ENCODE measurements at places on chromosomes 2 and 18.

DNA sequence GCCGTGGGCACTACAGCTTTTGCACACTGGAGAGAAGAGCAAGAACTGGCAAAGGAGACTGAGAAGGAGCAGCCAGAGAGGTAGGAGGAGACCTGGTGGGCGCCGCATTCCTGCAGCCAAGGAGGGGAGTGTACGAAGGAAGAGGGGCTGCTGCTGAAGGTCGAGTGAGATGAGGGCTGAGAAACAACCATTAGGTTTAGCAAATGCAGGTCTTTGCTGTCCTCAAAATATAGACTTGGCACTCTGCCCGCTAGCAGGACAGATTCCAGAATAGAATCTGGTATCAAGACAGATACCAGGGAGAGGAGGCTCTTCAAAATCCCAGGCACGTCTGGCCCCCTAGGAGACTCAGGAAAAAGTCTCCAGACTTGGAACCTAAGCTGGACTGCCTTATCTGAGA lies 83.0 kb downstream of the TGOLN2 start:
- no peak for DNase-seq

- DNase-seq = no peak
These were observed 22.9 kb downstream of the LTBP1 start for GRCh38 chr2:32969444-32970162.

DNA sequence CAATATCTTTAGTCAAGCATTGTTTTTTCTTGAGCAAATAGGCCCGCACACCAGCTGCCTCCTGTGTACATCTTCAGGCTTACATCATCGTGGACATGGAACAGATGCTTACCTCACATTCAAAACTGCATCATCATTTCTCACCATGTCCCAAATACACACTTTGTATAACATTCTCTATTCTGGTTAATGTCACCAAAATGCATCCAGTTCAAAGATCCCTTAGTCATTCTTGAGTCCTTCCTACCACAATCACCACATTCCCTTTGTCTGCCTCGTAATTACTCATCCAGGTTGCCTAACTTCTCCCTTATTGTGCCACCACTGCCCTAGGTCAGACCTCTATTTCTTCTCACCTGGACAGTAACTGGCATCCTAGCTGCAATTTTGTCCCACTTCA lies 373.7 kb upstream of the GALNT5 start:
- no peak for DNase-seq

GRCh38 chr2:169910109-169910799 lies 83.0 kb downstream of the UBR3 start:
- no peak for DNase-seq

DNA sequence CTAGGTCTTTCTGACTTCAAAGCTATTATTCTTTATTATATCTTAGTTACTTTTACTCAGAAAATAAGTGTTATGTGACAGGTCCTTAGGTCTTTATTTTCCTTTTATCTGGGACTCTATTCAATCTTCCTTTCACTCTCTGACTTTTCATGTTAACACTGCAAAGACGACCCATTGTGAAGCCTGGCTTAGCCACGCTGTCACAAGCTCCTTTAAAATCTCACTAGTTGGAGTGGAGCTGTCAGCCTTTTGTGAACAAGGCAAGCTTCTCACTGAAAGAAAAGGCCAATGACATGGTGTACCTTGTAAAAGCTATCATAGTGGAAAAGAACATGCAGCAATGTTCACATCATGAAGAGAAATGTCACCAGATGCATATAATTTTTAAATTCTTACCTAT lies 1130.7 kb upstream of the FAM98A start:
- DNase-seq = no peak
